CD8-positive, alpha-beta T cell (primary cell): ENCODE measurements at places on chromosomes 2 and 18. TPM values are rescaled to one million over a fixed set of nuclear protein-coding genes. Genes with fewer than 3 reads are reported as not detected.

Gene KCNS3
- not detected for total RNA-seq

Gene REG3A
- not detected for total RNA-seq

Gene MAPK4
- total RNA-seq, result not detected

Gene CNGA3
- not detected for total RNA-seq

Gene GAREM1
- total RNA-seq, result 0.16 TPM

Gene LHCGR
- not detected for total RNA-seq

Gene LONRF2
- total RNA-seq, result 0.05 TPM

Gene NT5DC4
- total RNA-seq, result not detected

Gene SDC1
- not detected for total RNA-seq

Gene MOGAT1
- not detected for total RNA-seq

Gene METTL5
- 13.7 TPM for total RNA-seq

Gene FSIP2
- total RNA-seq, result 0.69 TPM

Gene ZNF519
- total RNA-seq, result 6.8 TPM

Gene RUFY4
- total RNA-seq, result 0.33 TPM

Gene IL36RN
- not detected for total RNA-seq

Gene CRYBA2
- not detected for total RNA-seq

Gene C2orf78
- not detected for total RNA-seq

Gene POU3F3
- total RNA-seq, result not detected

Gene CCDC138
- total RNA-seq, result 5.9 TPM

Gene GAREM2
- total RNA-seq, result 2.5 TPM

Gene FECH
- 11.3 TPM for total RNA-seq

Gene DNAJC5G
- total RNA-seq, result not detected

Gene C2orf81
- total RNA-seq, result 0.75 TPM

Gene ELOA2
- total RNA-seq, result not detected

Gene CHAC2
- total RNA-seq, result 0.87 TPM

Gene RNF125
- total RNA-seq, result 162 TPM
